ENCODE measurements at places on chromosomes 1 and 21. TPM values are rescaled to one million over a fixed set of nuclear protein-coding genes. Genes with fewer than 3 reads are reported as not detected.

Gene SLC30A1
- 30.2 TPM for polyA plus RNA-seq

DNA sequence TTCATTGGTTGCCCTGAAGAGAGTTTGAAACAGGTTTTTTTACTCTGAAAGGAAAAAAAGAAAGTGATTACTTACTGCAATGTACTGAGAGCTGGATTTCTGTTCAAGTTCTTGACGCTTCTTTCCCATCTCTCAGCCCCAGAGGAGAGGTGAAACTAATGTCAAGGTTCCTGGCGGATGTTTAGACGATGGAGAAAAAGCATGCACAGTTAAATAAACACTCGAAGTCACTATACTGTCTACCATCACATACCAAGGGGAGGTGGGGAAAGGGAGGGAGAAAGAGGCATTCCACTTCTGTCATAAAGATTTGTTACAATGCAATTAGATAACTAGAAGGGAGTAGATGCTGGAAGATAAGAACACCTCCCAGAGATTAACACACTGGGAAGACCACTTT lies 177.0 kb upstream of the TNR start:
- no peak for DNase-seq

- no peak for DNase-seq
Observed at GRCh38 chr1:117051224-117052064, 8.7 kb upstream of the TTF2 start.

GRCh38 chr1:54777011-54777410 lies 12.7 kb upstream of the PARS2 start:
- no peak for DNase-seq

Gene LMX1A
- polyA plus RNA-seq: not detected

Gene SPRR3
- 0.63 TPM for polyA plus RNA-seq

DNA sequence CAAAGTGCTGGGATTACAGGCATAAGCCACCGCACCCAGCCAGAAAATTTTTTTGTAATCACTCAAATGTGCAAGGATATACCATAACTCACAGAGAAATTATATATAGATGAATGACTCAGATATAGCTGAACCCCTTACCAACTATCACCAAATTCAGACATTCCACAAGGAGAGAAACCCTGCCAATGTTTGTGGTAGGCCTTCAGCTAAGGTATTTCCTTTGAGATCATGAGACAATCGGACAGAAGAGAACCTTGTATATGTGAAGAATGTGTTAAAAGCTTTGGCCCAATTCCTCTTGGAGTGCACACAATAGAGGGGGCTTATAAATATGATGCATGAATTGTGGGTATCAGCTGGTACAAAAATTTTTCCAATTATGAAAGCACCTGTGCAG lies 50.7 kb downstream of the ZNF684 start:
- DNase-seq: no peak

Gene HLCS
- polyA plus RNA-seq: 15.7 TPM

Gene NBPF6
- not detected for polyA plus RNA-seq

Gene ELAVL4
- polyA plus RNA-seq: 5.7 TPM

DNA sequence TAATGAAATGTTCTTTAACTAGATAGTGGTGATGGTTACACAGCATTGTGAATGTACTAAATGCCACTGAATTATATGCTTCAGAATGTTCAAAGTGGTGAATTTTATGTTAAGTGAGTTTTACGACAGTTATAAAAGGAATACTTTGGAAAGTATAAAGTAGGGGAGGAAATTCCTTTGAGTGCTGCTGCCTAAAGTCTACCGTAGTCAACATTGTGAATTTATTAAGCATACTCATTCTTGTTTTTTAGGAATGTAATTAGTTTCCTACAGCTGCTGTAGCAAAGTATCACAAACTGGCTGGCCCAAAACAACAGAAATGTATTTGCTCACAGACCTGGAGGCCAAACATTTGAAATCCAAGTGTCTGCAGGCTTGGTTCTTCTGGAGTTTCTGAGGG lies 73.0 kb downstream of the SWT1 start:
- no peak for DNase-seq

Gene C1QC
- 11.8 TPM for polyA plus RNA-seq

DNA sequence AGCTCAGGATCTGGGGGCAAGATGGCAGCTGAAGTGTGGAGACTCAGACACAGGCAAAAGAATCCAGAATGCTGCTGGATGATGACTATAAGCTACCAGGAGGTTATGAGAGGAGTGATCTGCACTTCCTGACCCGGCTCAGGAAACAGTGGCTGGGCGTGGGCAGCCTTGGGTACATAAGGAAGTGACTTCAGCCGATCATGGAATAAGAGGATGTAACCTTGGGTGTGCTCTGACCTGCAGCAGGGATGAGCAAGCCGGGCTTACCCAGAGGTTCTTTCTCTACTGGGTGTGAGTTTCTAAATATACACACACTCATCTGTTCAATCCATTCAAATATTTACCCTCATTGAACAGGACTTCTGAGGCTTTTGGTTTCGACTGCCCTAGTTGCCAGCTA lies 62.7 kb downstream of the CD34 start:
- DNase-seq: no peak

DNA sequence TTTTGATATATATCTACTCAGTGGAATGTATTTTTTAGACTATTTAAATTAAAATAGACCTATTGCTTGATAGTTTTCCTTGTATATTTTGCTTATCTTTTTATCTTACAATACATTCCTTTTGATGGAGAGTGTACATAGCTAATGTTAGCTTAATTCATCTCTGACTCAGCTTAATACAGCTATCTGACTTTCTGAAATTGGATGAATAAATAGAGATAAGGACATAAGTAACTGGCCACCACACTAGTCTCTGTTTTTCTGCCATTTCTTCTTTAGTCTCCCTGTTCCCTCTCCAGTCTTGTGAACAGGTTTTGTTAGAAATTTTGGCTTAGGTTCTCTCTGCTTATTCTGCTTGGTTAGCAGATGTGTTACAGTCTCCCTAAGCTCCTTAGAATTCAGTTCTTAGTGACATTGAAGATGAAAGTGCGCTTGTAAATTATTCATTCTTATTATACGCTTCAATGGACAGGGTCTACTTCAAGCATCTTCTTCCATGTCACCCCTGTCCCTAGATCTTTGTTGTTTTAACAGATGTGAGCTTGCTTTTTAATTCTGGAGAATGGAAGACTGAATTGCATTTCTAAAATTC lies 59.6 kb downstream of the XPR1 start:
- no peak for DNase-seq

DNA sequence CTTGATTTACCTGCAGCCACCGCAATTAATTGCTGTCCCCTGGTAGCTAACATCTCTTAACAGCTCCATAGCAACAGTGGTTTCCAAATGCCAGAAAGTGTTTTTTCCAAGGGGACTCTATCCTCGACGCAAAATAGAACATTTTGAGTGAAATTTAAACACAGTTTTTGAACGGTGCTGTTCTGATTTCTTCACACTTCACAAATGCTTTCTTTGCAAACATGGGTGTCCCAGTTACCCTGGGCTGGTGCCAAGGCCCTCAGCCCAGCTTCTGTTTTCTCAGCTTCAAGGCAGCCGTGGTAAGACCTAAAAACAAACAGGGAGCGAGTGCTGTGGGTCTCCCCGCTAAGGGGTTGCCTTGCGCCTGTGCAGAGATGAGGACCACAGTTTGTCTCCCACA lies 147.3 kb upstream of the VAMP3 start:
- no peak for DNase-seq

- no peak for DNase-seq
Observed at GRCh38 chr1:219350172-219350931, 176.7 kb downstream of the LYPLAL1 start.

GRCh38 chr1:201766131-201766866 lies 62.7 kb upstream of the IPO9 start:
- no peak for DNase-seq

DNA sequence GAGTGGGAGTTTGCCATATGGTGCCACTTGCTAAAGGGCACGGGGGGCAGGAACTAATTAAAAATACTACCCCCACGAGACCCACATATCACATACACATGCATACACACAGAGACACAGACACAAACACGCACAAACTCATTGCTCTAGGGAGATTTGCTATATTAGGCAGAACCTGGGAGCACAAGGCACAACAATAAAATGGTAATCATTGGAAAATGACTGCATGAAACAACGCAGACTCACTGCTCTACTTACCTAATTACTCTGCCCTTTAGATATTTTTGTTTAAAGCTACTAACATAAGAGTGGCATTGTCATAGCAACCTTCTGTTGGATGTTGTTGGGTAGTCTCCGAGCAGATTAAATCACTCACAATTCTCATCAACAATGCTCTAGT lies 20.3 kb upstream of the RGS4 start:
- no peak for DNase-seq
